Colonic mucosa (tissue), 4 donors: ENCODE measurements at places on chromosomes 12 and 14. TPM values are rescaled to one million over a fixed set of nuclear protein-coding genes. Genes with fewer than 3 reads are reported as not detected.

Gene OR10AD1
- not detected for total RNA-seq

Gene GLS2
- total RNA-seq = 3.0 TPM

Gene SVOP
- total RNA-seq = 0.15 TPM

Gene ARMH4
- total RNA-seq = 0.57 TPM

Gene TAS2R10
- total RNA-seq = not detected

Gene PRH2
- not detected for total RNA-seq

Gene PTPRB
- 17.3 TPM for total RNA-seq

Gene TSPAN9
- total RNA-seq = 9.9 TPM

Gene SLC6A13
- not detected for total RNA-seq

Gene GDF11
- 3.2 TPM for total RNA-seq

Gene LRIG3
- 79.9 TPM for total RNA-seq

DNA sequence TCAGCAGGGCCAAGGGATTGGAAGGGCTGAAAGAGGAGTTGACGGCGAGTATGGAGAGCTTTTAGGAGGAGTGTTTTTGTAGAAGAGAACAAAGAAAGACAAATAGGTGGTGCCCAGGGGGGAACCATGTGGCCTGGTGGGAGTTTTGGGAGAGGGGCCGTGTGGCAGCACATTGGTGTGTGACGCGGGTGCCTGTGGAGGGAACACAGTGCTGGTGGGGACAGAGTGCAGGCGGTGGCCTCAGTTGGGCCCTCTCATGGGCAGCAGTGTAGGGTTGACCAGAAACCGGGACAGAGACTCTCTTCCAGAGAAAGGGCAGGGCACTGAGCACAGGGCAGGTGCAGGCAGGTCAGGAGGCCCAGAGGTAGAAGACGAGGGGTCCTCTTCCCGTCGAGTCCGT lies 56.5 kb downstream of the TECPR2 start:
- DNase-seq = no peak

DNA sequence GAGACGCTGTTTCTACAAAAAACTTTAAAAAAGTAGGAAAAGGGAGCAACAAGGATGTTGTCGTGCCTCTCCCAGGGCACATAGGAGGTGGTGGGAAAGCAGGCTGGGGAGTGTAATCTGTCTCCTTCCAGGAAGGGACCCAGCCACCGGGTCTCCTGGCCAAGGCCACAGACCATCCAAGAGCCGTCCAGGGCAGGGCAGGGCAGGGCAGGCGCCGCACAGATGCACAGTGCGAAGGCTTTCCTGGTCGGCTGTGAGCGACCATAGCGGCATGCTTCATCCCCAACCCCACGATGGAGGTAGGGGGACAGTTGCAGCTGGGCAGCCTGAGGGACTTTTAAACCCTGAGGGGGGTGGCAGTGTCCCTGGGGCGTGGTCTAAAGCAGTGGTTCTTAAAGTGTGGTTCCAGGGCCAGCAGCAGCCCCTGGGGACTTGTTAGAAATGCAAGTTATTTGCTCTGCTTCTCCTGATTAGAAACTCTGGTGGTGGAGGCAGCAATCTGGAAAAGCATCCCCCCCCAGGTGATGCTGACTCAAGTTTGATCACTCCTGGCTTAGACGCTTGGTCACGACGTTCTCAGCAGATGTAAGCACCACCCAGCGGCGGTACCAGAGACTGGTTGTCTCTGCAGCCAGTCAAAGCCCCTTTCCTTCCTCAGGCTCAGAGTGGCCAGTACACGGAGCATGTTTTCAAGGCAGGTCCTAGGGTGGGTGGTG lies 197.4 kb upstream of the PRMT8 start:
- DNase-seq = no peak

DNA sequence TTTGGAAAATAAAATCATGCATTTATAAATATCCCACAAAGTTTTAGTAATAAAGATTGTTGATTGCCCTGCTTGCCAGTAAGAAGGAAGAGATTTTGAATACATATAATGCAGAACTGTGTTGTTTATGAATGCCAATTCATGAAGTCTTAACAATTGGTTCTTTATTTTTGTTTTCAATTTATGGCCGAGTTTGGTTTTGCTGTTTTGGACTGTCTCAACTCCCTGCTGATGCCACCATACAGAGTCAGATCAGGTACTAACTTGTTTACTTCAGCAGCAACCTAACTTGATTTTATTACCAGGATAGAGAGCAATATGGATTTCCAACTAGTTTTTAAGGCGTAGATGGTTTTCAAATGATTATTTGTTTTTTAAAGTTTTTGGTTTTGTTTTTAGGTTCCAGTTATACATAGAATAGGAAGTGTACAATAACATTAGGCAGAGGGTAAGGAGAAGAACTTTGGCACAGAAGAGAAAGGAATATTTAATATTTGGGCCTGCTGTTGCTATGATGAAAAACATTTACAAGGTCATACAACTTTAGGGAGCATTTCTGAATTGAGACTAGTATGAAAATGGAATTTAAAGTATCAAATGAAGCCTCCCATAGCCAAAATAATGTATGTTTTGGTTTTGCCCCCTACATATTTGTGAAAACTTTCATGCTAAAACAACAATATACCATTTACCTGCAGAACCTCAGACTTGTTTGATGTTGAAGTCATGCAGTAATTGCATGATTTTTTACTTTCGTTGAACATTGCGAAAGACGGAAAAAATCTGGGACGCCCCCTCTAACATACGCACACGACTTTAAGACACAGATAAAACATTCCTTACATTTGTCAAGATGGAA lies 904 bp upstream of the FAM177A1 start:
- DNase-seq = no peak

DNA sequence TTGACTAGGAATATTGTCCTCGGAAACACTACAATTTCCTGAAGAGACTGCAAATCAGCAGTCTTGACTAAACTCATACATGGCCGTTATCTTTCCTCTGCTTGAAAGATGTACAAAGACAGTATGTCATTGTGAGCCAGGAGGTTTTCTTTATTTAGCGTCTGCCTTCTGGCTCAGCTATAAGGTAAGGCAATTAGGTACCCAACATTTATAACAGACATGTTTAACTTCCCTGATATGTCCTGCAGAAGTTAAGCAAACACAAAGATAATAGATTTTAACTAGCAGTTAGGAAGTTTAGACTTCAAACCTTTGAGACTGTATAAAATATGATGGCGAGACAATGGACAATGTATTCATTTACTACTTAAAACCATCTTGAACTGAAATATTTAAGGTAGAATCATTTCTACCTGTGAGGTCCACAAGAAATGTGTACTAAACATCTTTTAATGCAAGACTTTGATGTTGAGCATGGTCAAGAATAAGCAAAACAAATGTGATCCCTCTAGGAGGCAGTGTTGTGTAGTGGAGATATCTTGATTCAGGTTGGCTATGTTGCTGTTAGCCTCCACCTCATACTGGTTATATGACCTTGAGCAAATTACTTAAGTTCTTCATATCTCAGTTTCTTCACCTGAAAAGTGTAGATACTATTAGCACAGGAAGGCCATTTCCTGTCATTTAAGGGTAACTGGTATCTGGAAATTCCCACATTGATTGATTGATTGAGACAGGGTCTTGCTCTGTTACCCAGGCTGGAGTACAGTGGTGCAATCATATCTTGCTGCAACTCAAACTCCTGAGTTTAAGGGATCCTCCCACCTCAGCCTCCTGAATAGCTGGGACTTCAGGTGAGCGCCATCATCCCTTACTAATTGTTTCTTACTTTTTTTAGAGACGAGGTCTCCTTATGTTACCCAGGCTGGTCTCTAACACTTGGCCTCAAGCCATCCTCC lies 96.3 kb upstream of the EEA1 start:
- DNase-seq = no peak

GRCh38 chr12:113990250-113991223 lies 24.4 kb upstream of the RBM19 start:
- DNase-seq = no peak

GRCh38 chr14:24465368-24465767 lies 22.8 kb upstream of the SDR39U1 start:
- no peak for DNase-seq

GRCh38 chr12:16096273-16096849 lies 181.1 kb downstream of the SLC15A5 start:
- DNase-seq = no peak

DNA sequence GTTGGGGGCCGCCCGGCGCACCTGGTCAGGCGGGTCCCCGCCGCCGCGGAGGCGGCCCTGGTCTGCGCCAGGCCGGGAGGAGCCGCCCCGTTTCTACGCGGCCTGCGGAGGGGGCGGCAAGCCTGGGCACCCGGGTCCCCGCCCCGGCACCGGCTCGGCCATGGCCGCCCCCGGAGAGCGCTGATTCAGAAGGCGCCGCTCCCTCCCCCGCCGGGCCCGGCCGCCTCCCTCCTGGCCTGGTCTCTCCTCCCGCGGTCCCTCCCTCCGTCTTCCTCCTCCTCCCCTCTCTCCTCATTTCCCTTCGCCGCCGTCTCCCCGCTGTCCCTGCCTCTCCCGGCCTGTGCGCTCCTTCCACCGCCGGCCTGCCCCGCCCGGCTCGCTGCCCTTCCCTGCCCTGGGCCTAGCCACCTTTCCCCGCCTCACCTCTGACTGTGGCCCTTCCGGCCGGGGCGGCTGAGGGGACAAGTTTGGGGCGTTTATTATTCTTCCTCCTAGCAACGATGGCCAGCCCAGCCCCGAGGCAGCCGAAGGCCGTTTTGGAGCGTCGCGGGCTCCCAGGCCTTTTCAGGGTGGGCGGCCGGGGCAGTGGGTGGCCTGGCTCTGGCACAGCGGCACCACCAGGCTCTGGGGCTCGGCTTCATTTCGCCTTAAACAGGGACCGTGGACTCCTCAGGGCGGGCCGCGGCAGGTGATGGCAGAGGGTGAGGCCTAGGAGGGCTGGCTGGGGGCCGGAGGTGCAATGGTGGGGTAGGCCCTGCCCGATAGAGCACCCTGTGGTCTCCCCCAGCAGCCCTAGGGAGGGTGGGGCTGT lies 768 bp downstream of the CEP170B start:
- DNase-seq = peak; percentile 79

DNA sequence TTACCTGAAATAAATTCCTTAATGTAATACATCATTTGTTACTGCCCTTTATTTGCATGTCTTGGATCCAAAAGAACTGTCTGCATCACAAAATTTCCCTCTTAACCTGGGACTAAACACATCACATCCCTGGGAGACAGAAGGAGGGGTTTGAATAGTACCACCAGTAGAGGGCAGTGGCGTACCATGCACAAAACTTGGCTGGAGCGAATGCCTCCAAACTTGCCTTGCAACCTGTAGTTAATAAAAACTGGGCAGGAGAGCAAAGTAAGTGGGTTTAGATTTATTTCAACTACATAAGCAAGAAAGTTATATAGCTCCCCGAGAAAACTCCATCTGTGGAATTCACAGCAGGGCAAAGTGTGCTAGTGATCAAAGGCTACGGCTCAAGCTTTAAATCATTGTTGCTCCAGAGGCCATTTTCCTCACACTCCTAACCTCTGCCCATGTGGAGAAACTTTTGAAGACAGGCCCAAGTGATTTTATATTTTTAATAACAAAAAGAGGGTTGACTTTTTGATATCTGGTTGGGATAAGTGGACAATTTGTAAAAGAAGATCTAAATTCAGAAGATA lies 1176.7 kb upstream of the SEL1L start:
- DNase-seq = peak; percentile 54

DNA sequence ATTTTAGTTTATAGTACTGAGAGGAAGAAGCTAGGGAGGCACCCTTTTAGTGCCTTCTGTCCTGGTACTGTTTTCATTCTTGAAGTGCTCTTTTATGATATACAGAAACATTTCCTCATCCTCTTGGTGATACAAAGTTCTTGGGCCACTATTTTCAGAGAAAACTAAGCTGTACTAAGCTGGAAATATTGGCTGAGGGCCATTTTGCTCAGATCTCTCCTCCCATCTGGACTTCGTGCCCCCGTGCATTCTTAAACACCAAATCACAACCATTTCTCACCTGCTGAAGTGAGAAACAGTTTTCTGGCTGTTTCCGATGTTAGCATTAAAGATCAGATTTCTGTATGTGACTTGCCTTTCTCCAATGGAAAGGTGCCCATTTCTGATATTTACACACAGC lies 158.9 kb downstream of the FBXL14 start:
- peak; percentile 57 for DNase-seq

DNA sequence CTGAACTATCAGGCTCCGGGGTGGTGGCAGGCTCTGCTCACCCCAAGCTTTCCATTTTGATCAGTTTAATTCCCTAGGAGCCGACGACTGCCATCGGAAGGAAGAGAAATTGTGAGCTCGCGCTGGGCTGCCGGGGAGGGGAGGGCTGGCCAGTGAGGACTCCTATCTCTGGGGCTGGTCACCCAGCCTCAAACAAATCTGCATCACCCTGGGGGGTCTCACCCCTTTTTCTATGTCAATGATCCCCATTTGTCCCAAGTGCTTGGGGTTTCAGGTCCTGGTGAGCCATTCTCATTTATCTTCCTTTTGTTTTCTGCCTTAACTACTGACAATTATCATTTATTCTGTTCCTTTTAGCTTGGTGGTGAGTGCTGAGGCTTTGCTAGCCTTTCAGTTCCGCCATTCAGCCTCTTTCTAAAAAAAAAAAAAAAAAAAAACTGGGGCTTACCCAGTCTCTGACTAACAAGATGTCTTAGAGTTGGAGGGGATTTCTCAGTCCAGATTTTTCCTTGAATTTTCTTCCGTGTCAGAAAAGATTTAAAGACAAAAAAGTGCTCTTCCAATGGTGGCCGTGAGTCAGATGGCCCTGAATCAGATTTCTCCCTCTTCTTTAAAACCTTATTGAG lies 22.8 kb upstream of the USP44 start:
- no peak for DNase-seq

- no peak for DNase-seq
Observed at GRCh38 chr12:74581439-74581838, 43.8 kb downstream of the ATXN7L3B start.

DNA sequence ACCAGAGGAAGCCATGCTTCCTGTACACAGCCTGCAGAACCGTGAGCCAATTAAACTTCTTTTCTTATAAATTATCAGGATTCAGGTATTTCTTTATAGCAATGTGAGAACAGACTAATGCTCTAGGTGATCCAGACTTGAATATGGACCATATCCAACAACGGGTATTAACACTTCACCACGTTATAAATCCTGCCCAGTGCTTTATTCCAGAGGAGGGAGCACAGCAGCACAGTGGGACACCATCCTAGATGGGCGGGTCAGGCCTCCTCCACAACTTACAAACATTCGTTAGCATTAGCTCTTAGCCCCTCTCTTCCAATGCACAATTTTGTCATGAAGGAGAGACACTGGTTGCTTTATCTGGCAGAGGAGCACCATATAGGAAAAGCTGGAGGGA lies 66.0 kb downstream of the TMCC3 start:
- DNase-seq = no peak

GRCh38 chr12:51694146-51694545 lies 103.1 kb downstream of the SCN8A start:
- DNase-seq = no peak

- no peak for DNase-seq
Observed at GRCh38 chr12:118959348-118959747, 22.0 kb upstream of the SRRM4 start.

DNA sequence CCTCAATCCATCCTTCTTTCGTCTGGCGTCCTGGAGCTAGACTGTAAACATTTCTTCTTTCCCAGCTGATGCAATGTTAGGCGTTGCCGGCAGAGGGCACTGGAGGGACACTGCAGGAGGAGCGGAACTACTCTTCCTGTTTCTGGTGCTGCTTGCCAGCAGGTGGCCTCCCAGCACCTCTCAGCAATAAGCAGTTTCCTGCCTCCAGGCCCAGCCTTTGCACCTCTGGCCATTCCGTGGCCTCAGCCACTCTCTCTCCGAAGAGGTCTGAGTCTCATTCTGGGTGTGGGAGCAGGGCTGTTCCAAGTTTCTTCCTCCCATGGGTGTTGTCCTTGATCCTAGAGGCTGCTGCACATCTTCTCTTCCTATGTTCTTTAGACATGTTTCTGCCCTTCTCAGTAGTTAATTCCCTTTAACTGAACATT lies 7.5 kb upstream of the ASPG start:
- DNase-seq = peak; percentile 92

- no peak for DNase-seq
Observed at GRCh38 chr12:75975702-75976101, 55.9 kb downstream of the PHLDA1 start.
